Right renal cortex interstitium (tissue), 3 donors: ENCODE measurements at places on chromosomes 4 and X. TPM values are rescaled to one million over a fixed set of nuclear protein-coding genes. Genes with fewer than 3 reads are reported as not detected.

DNA sequence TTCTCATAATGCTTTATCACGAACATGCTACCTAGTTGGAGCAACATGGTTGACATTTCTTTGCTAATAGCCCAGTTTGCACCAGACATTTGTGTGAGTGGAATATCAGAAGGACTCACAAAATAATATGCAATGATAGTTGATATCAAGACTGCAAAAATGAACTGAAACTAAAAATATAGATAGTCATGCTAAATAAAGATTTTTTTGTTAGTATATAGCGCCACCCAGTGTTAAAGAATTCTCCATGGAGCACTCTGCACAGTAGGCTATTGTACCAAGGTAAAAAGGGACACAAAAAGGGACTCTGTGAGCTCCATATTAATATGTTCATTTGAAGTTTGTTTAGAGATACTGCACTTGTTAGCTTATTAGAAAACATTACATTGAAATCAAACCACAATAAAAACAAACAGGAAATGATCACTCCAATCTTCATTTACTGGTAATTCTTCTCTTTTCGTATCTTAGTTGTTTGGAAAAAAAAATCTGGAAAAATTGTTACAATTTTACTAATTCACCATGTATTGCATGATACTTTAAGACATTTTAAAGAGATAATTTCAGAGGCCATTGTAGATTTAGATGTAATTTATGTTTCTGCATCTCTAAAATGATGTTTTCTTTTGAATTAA lies 1509.6 kb downstream of the ADGRL3 start:
- peak; percentile 29 for DNase-seq

DNA sequence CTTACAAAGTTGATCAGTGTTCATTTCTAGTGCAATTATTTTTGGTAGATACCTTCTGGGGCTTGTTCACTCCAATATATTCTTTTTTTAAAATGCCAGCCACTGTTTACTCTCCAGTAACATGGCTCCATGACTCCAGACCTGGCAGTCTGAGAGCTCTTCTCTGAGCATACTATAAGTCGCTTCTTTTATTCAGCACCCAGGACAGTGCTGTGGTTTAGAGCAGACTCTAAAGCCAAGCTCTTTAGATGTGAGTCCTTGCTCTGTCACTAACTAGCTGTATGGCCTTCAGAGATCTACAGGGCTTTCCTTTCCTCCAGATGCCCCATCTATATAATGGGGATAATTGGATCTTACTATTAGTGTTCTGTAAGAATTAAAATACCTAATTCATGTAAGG lies 200.2 kb upstream of the FAM241A start:
- DNase-seq = no peak

- peak; percentile 3 for DNase-seq
Measured at GRCh38 chr4:112144546-112145325, 518 bp upstream of the FAM241A start.

- DNase-seq = no peak
Measured at GRCh38 chr4:82053396-82053795, 320.4 kb downstream of the HNRNPD start.

DNA sequence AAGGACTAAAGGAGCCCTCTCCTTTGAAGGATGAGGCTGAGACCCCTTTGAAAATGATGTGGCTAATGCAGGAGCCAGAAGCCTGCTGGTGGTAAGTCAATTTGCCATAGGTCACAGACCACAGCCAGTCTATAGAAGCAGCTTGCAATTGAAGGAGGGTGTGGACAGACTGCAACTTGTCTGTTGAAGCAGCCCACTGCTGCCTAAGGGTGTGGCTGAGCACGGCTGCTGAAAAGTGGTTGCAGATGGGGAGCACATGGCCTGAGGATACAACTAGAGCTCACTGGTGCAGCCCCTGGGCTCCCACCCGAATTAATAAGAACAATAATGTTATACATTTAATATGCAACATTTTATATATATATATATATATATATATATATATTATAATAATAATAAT lies 11.4 kb upstream of the EXOC1L start:
- DNase-seq = no peak

The ARR3 gene
- 0.43 TPM for polyA plus RNA-seq

GRCh38 chrX:10051866-10052480 lies 84.8 kb downstream of the CLDN34 start:
- DNase-seq = no peak
